Cerebellar cortex (tissue), 1 donor: ENCODE measurements at places on chromosomes 6 and 20.

GRCh38 chr20:19807946-19808330 is 49.9 kb downstream of the RIN2 start:
- no peak for DNase-seq

DNA sequence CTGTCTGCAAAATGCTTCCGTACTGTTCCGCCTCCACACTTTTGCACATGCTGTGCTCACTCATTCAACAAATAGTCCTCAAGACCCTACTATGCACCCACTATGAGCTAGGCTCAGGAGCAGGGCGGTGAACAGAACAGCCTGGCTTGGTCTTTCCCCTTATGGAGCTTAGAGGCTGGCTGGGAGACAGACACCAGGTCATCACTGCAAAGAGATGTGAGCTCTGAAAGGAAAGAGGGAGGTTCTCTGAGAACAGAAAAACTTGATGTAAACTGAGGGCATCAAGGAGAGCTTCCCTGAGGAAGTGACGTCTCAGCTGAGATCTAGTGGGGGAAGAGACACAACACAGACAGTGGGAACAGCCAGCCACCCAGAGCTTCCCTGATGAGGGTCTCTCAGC is 31.0 kb upstream of the TGM2 start:
- DNase-seq: no peak

- no peak for DNase-seq
Observed at GRCh38 chr6:21759721-21760120, 166.2 kb downstream of the SOX4 start.

DNA sequence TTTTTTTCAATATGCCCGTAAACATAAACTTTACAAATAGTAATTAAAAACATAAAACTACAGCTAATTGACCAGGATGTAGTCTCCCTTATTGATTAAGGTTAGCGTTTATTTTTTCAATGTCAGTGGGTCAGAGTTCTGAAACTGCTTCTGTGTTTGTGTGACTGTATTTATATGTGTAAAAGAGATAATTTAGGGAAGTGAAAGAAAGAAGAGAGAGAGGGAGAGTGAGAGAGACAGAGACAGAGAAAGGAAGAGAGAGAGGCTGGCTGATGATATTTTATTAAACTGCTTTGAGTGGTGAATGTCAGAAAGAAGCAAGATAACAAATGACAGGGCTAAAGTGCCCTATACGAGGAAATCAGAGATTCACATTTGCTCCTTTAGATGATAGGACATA is 266.1 kb upstream of the PTCHD4 start:
- no peak for DNase-seq

DNA sequence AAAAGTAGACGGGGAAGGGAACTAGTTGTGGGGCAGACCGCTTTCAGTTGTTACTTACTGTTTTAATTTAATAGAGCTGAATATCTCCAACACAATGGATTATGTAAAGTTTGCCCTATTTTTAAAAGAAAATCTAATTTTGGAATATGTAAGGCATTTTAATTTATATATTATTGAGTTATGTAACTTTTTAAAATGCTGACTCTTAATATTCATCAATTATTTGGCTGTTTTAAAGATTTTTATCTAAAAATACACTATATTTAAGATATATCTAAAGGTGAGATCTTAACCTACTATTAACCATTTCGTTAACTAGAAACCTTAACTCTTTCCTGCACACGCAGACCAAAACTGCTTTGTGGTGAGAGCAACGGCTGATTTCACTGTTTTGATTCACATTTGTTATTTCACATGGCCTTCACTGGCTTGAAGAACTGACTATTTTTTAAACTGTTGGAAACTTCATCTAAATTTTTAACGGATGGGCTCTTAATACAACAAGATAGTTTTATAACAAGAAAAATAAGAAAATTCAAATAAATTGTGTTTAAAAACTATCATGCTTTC is 87.9 kb downstream of the HUS1B start:
- DNase-seq: no peak

DNA sequence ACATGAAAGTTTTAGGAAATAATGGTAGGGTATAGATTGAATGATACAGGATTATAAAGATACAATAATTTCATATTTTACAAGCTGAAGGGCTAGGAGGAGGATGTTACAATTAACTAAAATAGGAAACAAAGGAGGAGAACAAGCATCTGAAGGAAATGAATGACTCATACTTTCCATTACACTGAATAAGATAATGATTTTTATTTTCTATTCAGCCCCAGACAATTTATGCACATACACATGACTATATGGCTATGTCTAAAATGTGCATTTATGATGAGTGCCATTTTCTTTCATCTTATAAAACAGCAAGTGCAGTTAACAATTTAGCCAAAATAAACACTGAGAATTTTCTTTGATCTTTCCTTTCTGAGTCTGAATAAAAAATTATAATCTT is 994.6 kb upstream of the ADGRB3 start:
- DNase-seq: no peak

DNA sequence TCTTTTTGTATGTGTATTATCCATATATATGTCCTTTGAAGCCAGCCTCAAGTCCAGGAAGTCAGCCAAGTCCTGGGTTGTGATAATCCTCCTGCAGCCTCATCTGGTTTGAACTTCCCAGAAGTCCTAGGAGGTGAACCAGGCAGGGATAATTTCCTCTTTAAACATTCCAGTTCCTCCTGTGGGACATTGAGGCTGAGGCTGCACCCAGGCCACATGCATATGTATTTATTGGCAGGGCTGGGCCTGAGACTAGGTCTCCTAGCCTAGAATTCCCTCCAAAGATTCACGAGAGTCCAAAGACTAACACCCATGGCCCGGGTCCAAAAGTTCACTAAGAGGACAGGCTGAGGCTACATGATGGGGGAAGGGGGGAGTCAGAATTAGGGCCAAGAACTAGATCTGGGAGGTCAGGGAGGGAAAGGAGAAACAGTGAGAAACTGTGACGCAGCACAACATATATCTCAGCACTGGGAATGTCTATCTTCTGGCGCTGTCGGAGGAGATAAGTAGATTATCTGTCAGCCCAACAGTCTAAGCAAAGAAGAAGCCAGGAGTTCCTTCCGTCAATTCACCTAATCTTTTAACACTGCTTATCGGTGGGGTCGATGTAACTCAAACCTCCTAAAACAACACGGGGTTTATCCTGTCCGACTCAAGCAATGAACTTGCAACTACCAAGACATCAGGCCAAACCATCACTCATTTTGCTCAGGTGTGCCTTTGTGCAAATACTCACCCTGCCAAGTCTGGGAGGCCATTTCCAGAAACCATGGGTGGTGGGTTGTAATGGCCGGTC is 43.3 kb downstream of the SNX5 start:
- no peak for DNase-seq

GRCh38 chr6:163922562-163922961 is 508.0 kb downstream of the QKI start:
- DNase-seq: no peak

DNA sequence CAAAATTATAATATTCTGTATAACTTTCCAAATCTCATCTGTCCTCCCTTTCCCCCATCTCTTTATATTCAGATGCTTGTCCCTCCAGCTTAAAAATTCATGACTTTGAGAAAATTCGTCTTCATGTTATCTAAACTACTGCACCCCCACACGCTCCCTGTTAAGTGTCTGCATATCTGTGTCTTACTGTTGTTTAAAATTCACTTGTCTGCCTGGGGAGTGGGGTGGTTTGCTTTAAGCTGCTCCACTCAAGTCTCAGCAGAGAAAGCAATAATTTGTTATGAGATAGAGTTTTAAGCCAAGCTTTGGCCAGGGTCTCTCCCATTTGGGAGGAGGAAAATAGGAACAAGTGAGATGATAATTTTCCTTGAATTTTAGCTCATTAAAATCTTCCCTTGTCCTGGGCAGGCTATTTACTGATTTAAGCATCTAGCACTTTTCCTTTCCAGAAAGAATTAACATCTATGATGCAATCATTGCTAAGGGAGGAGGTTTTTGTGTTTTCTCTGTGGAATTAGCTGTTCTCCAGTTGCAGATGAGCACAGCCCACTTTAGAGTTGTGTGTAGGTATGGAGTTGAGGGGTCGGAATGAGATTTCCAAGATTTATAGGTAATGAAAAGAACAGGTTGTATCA is 36.8 kb downstream of the MTHFD1L start:
- no peak for DNase-seq

GRCh38 chr6:29483186-29483585 is 4.6 kb downstream of the MAS1L start:
- no peak for DNase-seq

DNA sequence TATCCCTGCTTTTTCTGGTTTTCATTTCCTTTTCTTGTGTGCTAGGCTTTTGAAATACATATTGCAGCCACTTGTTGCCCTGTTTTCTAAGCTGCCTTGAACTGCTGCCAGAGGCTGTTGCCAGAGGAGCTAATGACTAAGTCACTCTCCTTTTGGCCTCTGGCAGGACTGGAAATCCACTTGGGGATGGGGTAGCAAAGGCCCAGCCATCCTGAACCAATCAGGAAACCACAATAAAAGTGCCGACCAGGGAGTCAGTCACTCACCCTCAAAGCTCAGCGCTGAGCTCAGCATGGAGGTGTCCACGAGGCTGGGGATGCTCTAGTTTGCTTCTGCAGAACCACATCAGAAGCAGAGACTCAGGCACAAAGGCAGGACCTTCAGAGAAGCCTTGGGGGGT is 813.0 kb downstream of the DHX35 start:
- DNase-seq: no peak

DNA sequence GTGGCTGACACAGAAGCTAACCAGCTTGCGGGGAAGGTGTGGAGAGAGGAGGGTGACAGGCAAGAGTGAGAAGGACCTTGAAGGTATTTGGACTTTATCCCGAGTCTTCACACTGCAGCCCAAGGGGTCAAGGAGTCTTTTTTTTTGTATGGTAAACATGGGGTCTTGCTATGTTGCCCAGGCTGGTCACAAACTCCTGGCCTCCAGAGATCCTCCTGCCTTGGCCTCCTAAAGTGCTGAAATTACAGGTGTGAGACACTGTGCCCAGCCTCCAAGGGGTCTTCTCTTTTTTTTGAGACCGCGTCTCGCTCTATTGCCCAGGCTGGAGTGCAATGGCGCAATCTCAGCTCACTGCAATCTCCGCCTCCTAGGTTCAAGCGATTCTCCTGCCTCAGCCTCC is 9.2 kb downstream of the SOX12 start:
- DNase-seq: no peak

DNA sequence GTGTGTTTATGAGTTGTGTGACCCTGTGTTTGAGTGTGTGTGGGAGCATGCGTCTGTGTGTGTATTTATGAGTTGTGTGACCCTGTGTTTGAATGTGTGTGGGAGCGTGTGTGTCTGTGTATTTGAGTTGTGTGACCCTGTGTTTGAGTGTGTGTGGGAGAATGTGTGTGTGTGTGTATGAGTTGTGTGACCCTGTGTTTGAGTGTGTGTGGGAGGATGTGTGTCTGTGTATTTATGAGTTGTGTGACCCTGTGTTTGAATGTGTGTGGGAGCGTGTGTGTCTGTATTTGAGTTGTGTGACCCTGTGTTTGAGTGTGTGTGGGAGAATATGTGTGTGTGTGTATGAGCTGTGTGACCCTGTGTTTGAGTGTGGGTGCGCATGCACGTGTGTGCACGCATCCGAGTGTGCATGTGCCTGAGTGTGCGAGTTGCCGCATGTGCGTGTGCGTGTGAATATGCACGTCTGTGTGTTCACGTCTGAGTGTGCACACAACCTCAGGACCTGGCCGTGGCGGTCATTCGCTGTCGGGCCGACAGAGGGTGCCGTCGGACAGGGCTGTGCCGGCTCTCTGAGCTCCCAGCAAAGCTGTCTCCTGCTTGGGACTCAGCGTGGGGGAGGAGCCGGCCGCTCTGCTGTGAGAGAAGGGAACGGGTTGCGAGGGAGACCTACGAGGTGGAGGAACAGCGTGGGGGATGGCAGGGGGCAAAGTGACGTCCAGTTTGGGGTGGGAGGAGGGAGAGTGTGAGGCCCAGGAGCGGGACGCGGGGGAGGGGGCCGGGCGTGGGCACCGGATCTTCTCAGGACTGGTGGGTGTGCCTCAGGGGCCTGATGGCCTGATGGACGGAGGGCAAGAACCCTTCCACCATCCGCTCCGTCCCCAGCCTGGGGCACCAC is 19.7 kb downstream of the SLC17A9 start:
- peak; percentile 78 for DNase-seq

- DNase-seq: peak; percentile 82
Observed at GRCh38 chr6:111124406-111124805, 37.1 kb downstream of the SLC16A10 start.

- no peak for DNase-seq
Observed at GRCh38 chr6:156886409-156886808, 109.2 kb downstream of the ARID1B start.

GRCh38 chr6:21754891-21755290 is 161.3 kb downstream of the SOX4 start:
- DNase-seq: no peak

- no peak for DNase-seq
Observed at GRCh38 chr6:168024951-168025510, 27.6 kb downstream of the KIF25 start.

DNA sequence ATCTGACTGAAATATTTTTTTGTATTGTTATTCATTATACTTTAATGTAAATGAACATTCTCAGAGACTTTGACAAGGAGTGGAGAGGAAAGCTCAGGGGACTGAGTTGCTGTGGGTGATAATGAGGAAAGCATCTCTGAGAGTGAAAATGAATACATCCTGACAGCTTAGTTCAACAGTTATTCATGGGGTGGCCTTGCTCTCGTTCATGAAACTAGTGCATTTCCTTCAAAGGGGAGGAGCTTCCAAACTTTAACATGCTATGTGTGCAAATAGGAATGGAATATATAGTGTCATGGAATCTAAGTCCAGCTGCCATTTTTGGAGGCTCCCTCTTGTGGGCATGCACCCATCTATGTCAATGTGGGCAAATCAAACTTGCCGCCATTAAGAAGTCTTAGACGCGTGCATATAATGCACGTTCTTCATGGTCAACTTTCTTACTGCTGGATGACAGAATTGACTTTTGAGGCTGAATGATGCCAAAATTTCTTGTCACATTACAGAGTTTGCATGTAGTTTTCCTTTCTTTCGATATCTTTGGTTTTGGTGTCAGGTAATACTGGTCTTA is 124.3 kb upstream of the TMEM170B start:
- DNase-seq: no peak

- DNase-seq: no peak
Observed at GRCh38 chr6:155106456-155107115, 111.5 kb downstream of the TIAM2 start.

GRCh38 chr20:55329108-55329507 is 676.2 kb downstream of the CBLN4 start:
- no peak for DNase-seq
